ENCODE measurements at places on chromosomes 11 and 22.

GRCh38 chr11:73789279-73789670, 1.6 kb downstream of the MRPL48 start:
- DNase-seq: no peak

DNA sequence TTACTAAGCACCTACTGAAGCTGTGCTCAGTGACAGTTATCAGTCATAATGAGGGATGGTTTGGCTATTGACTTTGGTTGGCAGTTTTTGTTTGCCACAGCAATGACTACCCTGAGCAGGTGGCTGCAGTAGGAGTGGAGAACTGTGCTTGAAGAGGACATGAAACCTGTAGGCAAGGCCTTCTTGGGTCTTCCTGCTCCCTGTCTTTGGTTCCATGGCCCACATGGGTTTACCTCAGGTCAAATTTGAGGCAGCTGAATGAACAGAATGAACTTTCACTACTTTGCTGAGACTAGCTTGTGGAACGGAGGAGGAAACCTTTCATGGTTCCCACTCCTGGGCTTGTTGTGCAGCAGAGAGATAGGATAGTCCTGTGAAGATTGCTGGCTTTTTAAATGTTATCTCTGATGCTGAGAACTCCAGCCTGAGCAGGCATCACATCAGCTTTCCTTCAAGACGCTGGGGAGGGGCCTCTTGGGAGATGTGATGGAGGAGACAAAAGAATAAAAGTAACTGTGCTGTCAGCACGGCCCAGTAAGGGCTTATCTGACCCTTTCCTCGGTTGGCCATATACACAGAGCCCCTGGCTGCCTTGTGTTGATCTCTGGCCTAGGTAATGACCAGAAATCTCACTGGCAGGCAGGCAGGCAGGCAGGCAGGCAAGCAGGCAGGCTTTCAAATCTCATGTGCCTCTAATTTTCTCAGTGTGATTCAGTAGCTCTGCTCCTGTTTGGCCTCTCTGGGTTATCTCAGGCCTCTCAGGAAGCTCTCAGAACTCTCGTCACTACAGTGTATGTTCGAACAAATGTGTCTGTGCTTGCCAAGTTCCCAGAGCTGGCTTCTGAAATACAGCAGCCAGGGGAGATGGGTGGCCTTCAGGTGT, 12.0 kb downstream of the STIM1 start:
- DNase-seq: no peak

DNA sequence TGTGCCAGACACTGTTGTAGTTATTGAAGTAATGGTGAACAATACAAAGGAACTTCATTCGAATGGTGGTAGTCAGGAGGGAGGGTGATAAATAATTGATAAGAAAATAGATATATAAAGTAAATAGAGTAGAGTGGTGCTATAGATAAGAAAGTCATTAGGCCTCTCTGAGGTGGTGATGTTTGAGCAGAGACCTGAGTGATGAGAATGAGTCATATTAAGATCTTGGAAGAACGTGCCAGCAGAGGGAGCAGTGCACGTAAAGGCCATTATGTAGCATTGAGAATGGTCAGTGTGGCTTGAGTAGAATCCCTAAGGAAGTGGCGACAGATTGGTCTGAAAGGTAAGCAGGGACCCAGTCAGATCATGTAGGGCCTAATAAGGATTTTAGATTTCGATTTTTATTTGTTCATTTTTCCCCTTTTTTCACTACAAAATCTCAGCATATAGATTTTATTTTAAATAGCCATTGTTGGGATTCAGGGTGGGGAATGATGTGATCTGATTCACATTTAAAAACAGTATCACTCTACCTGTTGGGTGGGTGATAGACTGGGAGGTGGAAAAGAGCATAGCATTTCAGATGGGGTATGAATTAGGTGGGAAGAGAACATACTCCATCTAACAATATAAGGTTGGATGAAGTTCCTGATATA, 44.7 kb downstream of the CCDC90B start:
- peak; percentile 28 for DNase-seq

- no peak for DNase-seq
Observed at GRCh38 chr11:12723421-12724300, 49.4 kb downstream of the TEAD1 start.

DNA sequence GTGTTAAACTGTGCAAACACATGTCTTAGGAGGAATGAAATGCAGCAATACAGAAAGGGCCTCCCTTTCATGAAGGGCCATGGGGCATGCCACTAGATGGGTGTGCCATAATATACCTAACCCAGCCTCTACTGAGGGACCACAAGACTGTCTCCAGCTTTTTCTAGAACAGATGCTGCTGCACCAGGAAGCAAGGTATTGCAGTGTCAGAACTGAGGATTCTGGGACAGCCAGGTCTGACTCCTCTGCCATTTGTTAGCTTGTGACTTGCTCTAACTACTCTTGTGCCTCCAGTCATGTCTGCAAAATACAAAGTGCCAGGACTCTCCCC, 53.2 kb downstream of the HIRA start:
- DNase-seq: no peak

GRCh38 chr11:62560566-62561103, 13.1 kb downstream of the EEF1G start:
- peak; percentile 93 for DNase-seq

- DNase-seq: no peak
Observed at GRCh38 chr11:128390246-128390645, 197.1 kb downstream of the ETS1 start.

- no peak for DNase-seq
Observed at GRCh38 chr11:16186680-16187079, 169.7 kb downstream of the SOX6 start.

GRCh38 chr11:884578-885070, 26.0 kb downstream of the CHID1 start:
- DNase-seq: no peak

DNA sequence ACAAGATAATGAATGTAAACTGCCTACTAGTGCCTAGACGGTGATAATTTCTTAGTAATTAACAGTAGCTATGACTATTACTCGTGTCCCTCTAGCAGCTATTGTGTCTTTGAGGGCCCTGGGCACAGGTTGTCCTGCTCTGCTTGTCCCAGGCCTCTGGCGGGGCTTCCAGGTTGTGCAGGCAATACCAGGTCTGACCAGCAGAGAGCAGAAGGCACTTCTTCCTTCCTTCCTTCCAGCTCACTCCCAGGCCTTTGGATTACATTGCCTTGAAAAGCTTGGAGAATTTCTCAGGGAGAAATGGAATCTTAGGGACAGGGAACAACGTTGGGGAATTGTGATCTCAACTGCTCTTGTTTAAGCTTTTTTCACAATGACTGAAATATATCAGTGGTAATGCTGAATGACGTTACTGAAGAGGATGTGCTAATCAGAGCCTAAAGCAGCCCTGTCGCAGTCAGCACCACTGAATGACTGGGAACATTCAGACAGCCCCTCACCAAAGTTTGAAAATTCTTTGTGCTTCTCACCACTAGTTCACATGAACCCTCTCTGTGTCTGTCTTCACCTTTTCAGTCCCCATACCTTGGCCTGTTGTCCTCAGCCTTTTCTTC, 8.4 kb upstream of the CCKBR start:
- peak; percentile 31 for DNase-seq

DNA sequence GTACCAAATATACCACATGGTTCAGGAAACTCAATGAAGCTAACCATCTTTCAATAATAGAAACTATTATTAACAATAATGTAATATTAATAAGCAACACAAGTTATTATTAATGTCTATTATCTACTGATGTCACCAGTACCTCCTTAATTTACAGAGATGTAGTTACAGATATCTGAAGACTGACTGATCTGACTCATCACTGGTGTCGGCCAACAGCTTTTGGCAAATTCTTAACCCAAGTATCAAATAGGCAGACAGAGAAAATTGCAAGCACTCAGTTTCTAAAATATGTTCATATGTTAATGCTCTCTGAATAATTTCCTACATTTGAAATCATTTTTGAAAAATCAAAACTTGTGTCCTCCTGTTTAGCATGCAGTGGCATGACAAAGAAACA, 100.4 kb upstream of the DDI1 start:
- DNase-seq: no peak

GRCh38 chr11:31822927-31823643, 12.0 kb upstream of the PAX6 start:
- no peak for DNase-seq

DNA sequence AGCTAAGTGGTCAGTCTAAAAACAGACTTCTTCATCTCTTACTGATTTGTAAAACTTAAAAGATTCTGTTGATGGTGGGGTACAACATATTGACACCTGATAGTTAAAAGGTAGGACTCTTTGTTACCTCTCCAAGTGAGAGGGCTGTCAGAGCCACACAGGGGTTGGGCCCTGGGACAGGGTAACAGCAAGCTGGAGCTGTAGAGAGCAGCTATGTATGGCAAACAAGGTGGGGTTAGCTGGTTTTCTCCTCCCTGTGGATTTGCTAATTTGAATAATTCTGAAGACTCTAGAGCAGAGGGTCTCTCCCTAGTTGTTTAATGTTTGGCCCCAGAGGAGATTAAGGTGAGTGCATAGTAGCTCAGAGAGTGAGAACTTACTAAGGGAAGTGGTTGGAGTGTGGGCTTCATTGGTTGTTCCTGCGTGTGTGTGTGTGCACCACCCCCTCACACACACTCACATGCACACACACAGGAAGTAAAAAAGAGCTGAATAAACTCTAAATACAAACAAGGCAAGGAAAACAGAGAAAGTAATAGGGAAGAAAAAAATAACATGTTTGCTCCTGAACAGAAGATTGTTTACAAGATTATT, 9.2 kb upstream of the GAS2 start:
- DNase-seq: no peak

DNA sequence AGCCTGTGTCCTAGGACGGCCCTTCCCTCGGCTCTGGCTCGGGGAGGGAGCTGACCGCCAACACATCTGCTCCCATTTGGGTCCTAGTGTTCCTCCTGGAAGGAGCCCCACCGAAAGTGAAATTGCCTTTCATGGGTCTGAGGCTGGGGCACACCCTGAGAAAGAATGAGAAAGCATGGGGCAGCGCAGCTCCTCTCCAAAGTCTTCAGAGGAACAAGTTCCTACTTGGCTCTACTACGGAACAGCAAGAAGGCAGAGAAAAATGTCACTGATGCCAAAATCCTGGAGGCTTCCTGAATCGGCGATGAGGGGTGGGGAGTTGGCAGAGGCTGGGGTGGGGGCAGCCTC, 41.5 kb upstream of the MYEOV start:
- no peak for DNase-seq

GRCh38 chr22:27134315-27134701, 476.9 kb downstream of the MIAT start:
- peak; percentile 62 for DNase-seq

GRCh38 chr11:1085440-1086170, 10.9 kb downstream of the MUC2 start:
- no peak for DNase-seq

GRCh38 chr11:120128392-120129119, 9.4 kb downstream of the TRIM29 start:
- DNase-seq: peak; percentile 56

DNA sequence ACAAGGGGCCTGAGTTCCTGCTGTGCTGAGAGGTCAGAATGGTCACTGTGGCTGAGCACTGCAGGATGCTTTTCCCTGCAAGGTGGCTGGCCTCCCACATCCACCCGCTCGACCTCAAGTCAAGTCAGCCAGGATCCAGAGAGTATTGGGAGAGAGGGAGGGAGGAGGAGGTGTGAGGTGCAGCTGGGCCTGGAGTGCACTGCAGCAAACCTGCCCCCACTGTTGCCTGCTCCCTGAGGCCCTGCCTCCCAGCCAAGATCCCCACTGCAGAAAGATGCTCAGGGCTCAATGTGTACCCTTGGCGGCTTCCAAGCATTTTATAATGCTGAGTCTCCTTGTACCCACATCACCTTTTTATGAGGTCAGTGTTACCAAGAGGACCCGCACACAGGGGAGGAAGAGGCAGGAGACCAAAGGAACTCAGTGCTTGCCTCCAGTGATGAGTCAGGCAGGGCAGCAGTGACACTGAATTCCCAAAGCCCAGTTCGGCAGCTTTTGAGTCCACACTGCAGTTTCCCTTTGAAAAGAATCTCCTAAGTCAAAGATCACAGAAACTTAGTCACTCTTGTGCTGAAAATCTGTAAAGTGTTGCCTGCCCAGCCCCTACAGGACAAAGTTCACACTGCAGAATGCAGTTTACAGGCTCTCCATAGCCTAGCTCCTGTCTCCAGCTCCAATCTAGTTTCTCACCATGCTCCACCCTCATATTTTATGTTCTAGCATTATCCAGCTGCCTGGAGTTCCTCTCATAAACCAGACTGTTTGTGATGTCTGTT, 3.1 kb downstream of the ENDOD1 start:
- DNase-seq: no peak

DNA sequence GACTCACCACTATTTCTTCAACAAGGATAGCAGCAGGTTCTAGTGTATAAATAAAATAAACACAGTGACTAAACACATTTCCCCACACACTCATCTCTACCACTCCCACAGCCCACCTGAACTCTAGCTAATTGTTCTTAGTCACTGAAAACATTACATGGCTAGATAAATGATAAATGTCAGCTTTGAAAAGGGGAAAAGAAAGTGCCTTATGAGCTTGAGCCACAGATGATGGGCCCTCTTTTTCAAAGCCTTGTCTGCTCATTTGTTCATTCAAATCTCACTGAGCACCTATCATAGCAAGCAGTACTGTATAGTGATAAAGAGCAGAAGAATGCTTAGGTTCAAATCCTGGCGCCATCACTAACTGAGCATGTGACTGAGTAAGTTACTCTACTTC, 58.3 kb downstream of the SIK3 start:
- no peak for DNase-seq

- no peak for DNase-seq
Observed at GRCh38 chr11:132650969-132651720, 881.2 kb downstream of the OPCML start.

Data from AG09309 (cell line).